Stimulated activated CD4-positive, alpha-beta T cell treated with anti-CD3 and anti-CD28 coated beads, Interleukin-1b, Interleukin-23, amount 100 ng/mL, for 4 hours (primary cell): ENCODE measurements at places on chromosomes 13 and 19.

GRCh38 chr13:76887076-76887563 lies 915 bp upstream of the KCTD12 start:
- no peak for DNase-seq

GRCh38 chr19:10321874-10322835 lies 6.3 kb upstream of the FDX2 start:
- DNase-seq: no peak

- DNase-seq: no peak
These were observed 659 bp downstream of the GNA11 start for GRCh38 chr19:3094601-3095440.

- DNase-seq: no peak
These were observed 10.0 kb upstream of the VSTM2B start for GRCh38 chr19:29515706-29516357.

- no peak for DNase-seq
These were observed 2.1 kb upstream of the LRP3 start for GRCh38 chr19:33192010-33192409.

- DNase-seq: no peak
These were observed 28.3 kb upstream of the NCCRP1 start for GRCh38 chr19:39168258-39169142.

GRCh38 chr13:36298535-36299068 lies 988 bp upstream of the CCDC169 start:
- DNase-seq: no peak

GRCh38 chr19:34664870-34665269 lies 12.1 kb downstream of the SCGB2B2 start:
- no peak for DNase-seq

GRCh38 chr19:43624933-43625332 lies 5.5 kb upstream of the ZNF428 start:
- DNase-seq: peak; percentile 75

GRCh38 chr19:16372065-16372915 lies 47.7 kb downstream of the KLF2 start:
- DNase-seq: no peak

DNA sequence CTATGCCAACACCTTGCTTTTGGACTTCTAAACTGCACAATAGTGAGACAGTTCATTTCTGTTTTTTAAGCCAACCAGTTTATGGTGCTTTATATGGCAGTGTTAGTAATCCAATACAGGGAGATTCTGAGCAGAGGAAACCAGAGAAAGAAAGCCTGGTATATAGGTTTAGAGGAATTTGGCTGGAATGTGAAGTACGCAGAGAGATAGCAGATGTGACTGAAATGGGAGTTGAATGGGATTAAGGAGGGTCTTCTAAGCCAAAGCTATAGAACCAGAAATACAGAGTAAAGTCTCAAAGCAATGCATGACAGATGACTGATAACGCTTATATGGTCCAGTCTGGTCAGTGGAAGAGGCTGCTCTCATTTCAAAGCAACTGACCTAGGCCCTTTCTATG lies 453.7 kb downstream of the GPC6 start:
- DNase-seq: no peak

GRCh38 chr13:41547251-41548000 lies 90.1 kb downstream of the RGCC start:
- no peak for DNase-seq

GRCh38 chr19:42267644-42268141 lies 1.4 kb upstream of the CIC start:
- no peak for DNase-seq

- no peak for DNase-seq
These were observed 11.4 kb downstream of the SBNO2 start for GRCh38 chr19:1162404-1163282.

- no peak for DNase-seq
These were observed 22.9 kb downstream of the CD70 start for GRCh38 chr19:6568010-6568526.

DNA sequence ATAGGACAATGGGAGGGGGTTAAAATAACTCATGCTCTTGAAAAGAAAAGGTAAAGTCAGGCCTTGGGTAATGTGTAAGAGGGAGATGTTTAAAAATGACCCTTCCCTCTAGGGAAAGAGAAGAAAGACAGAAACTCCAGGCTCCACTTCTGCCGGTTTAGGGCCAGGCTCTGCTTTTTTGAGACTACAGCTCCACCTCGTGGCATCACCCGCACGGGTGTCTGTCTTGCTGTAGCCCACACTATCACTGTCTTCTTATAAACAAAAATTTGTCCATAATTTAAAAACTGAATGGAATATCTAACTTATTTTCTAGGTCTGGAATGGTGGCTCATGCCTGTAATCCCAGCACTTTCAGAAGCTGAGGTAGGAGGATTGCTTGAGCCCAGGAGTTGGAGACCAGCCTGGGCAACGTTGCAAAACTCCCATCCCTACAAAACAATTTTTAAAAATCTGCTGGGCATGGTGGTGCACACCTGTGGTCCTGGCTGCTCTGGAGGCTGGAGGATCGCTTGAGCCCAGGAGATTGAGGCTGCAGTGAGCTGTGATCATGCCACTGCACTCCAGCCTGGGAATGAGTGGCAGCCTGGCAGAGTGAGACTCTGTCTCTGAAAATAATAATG lies 65.1 kb upstream of the GTF3A start:
- peak; percentile 57 for DNase-seq

DNA sequence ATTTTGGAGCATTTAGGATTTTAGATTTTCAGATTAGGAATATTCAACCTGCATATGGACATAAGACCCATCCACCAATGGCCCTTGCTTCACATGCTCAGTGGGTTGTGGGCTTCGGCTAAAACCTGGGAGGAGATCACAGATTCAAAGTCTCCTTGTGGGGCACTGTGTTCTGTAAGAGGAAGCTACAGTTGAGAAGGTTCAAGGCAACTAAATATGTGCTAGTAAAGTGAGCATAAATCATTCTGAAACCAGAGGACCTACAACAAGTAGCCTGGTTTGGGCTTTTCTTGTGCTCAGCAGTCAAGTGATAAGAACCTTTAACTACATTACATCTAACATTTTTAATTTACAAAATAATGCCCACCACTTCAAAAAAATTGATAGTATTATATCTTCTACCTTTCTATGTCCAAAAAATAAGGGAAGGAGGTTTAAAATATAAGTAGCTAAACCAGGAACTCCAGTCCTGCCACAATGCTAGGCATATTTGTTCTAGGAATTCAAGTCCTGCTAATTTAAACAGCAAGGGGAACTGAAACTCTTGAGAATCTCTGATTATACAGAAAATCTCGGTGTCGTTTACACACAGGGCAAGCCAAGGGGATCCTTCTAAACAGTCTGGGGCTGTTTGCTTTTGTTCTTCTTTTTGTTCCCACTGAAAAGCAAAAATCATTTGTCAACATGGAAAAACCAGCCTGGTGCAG lies 36.6 kb downstream of the FOXO1 start:
- DNase-seq: no peak

GRCh38 chr13:28324181-28324789 lies 170.6 kb downstream of the FLT1 start:
- peak; percentile 48 for DNase-seq

DNA sequence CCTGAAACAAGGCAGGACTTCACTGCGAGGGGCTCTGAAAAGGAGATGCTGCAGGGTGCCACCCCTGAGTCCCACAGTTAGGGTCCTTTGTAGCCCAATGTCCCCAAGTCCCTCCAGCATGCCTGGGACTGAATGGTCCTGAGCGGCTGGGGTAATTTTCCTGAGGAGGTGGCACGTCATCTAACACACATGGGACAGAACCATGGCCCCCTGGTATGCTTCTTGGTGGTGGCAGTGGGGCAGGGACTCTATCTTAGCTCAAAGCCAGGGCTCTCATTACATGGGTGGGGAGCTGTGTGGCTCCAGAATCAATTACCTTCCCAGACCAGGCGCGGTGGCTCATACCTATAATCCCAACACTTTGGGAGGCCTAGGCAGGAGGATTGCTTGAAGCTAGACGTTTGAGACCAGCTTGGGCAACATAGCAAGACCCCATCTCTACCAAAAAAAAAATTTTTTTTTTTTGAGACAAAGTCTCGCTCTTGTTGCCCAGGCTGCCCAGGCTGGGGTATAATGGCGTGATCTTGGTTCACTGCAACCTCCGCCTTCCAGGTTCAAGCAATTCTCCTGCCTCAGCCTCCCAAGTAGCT lies 7.9 kb upstream of the SLC7A9 start:
- no peak for DNase-seq

- DNase-seq: no peak
These were observed 10.1 kb downstream of the GRIN2D start for GRCh38 chr19:48403606-48404005.

DNA sequence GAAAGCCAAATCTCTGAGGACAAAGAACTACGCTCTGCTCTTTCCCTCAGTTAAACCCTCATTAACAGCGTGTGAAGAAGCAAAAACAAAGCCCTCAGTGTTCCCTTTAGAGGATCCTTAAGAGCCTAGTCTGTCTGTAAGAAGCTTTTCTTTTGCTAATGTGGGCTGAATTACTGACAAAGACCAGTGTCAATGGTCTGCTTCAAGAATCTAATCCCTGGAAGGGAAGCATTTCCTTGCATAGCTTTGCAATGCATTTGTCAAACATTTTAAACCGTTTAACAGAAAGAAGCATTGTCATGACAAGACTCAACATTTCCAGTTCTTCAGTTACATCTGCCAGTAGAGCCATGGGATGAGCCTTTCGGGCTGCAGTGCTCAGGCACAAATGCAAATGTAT lies 64.9 kb downstream of the EDNRB start:
- DNase-seq: no peak

GRCh38 chr19:17026706-17027534 lies at the start of gene CPAMD8:
CPAMD8 (minus strand) TSS chr19:17026810; CDS start chr19:17026642, 168 bp downstream.
- no peak for DNase-seq

DNA sequence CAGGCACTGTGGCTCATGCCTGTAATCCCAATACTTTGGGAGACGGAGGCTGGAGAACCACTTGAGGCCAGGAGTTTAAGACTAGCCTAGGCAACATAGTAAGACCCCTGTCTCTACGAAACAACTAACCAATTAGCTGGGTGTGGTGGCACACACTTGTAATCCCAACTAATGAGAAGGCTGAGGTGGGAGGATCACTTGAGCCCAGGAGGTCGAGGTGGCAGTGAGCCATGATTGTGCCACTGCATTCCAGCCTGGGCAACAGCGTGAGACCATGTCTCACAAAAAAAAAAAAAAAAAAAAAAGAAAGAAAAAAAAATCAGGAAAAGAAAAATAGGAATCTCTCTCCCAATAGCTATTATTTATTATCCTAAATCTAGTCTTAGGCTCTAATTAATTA lies 56.8 kb upstream of the UBAC2 start:
- no peak for DNase-seq

DNA sequence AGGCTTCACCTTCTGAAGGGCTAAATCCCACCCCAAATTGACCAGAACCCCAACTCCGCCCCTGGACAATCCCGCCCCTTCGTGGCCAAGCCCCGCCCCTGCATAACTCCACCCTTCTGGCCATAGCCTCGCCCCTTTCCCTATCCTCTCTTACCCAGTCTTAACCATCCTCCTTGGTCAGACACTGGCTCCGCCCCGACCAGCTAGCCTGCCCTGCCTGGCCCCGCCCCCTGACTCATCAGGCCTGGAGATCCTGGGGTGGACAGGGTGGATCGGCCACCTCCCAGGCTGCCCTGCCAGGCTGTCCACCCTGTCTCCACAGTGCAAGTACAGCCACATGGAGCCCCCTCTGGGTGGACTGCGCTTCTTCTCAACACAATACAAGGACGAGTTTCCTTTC lies 8.0 kb upstream of the ZNF358 start:
- DNase-seq: no peak

GRCh38 chr13:67351909-67352308 lies 121.8 kb upstream of the PCDH9 start:
- no peak for DNase-seq

GRCh38 chr13:113378825-113379224 lies 14.9 kb upstream of the GRTP1 start:
- no peak for DNase-seq

- no peak for DNase-seq
These were observed 95.2 kb downstream of the GGACT start for GRCh38 chr13:100493418-100493817.

GRCh38 chr19:46753420-46754155 lies 7.3 kb upstream of the STRN4 start:
- peak; percentile 46 for DNase-seq

GRCh38 chr13:77207943-77208342 lies 119.0 kb downstream of the MYCBP2 start:
- DNase-seq: no peak

GRCh38 chr13:50593207-50593606 lies 250.3 kb downstream of the DLEU7 start:
- DNase-seq: no peak
